ENCODE measurements at places on chromosomes 11 and 22.

DNA sequence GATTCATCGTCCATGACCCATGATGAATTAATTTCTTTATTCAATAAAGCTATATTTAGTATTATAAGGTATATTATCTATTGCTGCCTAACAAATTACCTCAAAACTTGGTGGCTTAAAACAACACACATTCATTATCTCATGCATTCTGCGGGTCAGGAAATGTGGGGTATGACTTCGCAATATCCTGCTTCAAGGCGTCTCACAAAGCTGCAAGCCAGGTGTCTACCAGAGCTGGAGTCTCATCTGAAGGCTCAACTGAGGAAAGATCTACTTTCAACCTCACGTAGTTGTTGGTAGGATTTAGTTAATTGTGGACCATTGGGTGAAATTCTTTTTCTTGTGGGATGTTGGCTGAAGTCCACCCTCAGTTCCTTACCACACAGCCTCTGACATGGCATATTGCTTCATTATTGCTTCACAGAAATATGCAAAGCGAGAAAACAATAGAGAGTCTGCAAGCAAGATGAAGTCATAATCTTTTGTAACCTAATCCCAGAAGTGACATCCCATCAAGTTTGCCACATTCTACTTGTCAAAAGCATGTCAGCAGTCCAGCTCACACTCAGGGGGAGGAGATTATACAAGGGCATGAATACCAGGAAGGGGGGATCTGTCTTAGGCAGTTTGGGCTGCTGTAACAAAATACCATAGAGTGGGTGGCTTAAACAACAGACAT lies 45.1 kb downstream of the KREMEN1 start:
- no peak for DNase-seq

DNA sequence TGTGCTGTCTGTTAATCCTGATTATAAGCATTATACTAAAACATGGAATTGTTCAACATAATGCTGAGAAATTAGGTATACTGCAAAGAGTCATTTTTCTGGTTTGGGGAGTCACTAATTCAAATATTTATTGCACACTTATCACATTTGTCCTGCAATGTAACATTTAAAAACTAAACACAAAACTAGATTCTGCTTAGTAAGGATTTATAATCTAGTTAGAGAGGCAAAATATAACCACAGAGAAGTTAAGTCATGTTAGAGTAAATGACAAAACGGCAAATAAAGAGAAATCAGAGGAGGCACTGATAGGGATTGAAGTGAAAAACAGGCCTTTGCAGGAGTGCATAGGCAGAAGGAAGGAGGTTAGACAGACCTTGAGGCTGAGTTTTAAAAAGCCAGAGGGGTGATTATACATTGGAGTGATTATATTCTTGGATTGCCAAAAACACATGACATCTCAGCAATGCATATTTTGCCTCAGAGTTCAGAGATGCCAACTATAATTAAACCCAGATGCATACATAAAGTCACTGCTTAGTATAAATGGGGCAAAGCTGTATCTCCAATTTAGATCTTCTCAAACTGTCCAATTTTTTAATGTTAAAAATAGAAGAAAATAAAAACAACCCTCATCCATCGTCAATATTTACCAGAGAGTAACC lies 49.7 kb downstream of the CCDC34 start:
- no peak for DNase-seq

DNA sequence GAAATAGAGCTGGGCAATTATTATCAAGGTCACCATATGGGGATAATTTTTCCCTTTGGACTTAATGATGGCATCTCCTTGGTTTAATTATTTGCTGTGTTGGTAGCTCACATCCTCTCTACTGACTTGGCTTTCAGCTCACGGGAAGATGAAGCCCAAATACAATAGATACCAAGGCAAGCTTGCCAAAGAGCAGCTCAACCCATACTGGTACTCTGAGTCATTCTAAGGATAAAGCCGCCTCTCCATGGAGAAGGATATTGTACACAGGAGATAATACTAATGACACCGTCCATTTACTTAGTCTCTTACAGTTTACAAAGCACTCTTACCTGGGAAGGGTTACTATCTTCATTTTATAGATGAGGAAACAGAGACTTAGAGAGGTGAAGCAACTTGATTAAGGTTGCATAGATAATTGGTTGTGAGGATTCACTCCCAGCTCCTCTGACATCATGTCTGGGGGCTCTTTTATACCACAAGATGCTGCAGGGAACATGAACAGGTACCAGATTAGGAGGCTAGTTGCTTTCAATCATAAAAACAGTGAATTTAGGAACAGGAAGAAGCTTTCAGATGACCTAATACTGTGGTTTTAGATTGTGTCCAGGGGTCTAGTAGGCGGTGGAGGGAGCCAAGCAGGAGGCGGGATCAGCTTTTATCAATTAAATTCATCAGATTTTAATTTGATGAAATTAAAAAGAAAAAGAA lies 48.3 kb upstream of the PICALM start:
- DNase-seq: no peak

DNA sequence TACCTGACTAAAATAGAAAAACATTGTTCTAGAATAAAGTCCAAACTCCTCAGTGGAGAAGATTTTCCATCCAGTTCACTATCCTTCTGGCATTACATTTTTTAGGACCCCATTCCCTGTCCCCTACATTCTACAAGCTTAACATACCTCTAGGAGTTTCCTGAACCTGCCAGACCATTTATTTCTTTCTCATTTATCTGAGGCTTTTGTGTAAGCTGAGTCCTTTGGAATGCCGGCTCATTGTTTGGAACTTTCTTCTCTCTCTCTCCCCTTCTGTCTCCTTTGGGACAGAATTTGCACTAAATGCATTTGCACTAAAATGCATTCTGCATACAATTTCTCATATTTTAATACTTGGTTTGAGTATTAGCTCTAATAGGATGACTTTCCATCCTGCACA lies 393.0 kb upstream of the ANO3 start:
- no peak for DNase-seq

DNA sequence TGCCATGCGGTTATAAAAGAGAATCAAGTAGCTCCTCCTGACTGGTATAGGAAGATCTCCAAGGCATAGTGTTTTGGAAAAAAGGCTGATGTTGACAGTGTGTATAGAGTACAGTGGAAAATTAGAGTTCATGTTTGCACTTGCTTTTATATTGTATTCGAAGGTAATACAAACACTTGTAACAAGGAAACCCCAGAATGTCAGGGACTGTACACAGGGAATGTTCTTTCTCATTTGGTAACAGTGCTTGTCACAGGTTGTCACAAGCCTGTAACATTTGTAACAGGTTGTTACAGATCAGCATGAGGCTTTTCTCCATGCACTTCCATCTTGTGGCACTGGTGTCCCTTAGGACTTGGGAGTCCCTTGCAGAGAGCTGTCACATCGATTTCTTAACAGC lies 64.0 kb downstream of the GRK3 start:
- no peak for DNase-seq

DNA sequence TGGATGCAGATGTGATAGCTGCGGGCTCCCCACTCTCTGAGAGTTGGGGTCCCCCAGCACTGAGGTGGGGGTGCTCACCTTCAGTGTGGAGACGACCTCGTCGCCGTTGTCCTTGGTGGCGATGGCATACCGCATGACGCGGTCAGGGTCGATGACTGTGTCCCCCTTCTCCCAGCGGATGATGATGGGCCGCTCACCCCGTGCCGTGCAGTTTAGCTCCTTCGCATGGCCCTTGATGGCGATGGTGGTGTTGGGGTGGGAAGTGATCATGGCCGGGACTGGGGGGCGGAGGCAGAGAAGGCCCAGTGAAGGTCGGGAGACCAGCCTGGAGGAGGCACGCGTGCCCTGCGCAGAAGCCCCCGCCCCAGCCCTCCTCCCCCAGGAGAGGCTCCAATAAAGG lies 154.2 kb downstream of the CEP164 start:
- no peak for DNase-seq

DNA sequence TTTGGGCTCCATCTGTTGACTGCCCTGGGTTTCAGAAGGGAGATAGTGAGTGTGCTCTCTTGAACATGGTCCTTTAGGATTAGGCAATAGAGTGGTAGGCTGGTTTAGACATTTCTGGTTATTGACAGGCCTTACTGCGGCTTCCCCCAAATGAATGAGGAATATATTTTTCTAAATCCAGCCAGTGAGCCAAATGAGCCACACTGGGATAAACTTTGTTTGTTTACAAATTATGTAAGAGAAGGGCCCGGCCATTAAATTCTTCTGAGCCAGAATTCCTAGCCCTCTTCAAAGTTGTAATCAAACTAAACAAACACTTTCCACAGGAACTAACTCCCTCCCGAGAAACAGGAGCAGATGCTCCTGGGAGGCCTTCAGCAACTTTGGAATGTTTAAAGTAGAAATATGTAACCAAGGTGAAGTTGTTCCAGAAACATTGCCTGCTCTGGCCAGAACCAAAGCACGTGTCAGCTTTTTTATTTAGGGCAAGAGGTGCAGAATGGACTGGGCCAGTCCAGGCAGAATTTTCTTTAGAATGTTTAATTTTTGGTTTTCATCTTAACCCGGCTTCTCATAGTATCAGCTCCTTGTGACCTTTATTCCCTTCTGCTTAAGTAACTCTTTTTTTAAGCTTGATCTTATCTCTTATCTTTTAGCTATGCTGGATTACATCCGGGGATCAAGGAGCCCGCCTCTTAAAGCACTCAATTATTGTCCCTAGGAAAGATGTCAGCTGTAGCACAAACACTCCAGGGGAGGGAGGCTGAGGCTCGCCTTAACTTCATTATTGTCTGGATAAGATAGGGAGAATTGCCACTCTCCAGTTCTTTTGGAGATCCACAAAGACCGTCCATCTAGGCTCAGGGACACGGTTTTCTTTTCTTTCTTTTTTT lies 28.7 kb downstream of the ZNRF3 start:
- DNase-seq: no peak

DNA sequence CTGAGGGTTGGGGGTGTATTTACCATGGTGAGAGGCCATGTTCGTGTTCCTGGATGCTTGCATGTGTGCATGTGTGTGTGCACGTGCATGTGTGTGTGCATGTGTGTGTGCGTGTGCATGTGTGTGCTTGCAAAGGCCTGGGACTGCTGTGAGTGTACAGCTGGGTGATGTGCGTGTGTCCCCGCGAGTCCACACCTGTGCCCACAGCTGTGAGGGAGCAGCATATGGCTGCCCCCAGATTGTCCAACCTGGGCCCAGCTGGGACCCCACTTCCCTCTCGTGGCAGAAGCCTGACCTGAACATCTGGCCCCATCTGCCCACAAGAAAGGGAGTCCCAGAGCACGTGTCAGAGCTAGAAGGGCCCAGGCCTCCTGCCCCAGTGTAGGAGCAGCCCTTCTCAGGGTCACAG lies 8.4 kb upstream of the CD248 start:
- no peak for DNase-seq

DNA sequence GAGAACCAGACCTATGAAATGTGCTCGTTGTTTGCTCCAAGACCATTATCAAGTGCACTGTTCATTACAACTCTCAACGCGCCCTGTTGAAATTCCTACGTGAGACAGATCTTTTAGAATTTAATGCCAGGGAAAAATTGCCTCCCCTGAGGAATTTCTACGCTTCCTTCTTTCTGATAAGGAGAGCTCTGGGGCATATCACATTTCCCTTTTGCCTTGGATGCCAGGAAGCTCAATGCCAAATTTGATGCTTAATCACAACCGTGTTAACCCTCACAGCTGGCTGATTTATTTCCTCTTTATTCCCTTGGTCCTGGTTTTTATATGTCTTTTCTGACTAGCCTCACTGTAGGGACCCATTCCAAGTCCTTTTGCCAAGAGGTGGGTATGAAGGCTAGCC lies 109.4 kb downstream of the MICAL2 start:
- DNase-seq: no peak

DNA sequence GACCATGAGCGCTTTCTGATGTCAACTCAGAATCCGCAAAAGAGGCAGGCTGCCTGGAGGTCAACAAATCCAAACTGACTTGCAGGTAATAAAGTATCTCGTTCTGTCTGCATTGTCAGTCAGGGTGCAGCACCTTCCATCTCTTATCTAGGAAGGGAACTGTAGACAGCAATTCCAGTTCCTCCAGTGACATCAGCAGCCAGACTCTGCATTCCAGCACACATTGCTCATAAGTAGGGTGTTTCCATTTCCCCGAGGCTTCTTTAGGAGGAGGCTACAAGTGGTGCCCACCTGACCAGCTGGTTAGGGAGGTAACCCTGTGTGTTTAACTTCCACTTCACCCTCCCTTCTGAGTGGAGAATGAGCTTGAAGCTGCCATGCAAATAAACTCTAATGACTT lies 53.3 kb downstream of the NTM start:
- no peak for DNase-seq

- no peak for DNase-seq
These were observed 611.3 kb downstream of the TBC1D22A start for GRCh38 chr22:47373648-47374272.

DNA sequence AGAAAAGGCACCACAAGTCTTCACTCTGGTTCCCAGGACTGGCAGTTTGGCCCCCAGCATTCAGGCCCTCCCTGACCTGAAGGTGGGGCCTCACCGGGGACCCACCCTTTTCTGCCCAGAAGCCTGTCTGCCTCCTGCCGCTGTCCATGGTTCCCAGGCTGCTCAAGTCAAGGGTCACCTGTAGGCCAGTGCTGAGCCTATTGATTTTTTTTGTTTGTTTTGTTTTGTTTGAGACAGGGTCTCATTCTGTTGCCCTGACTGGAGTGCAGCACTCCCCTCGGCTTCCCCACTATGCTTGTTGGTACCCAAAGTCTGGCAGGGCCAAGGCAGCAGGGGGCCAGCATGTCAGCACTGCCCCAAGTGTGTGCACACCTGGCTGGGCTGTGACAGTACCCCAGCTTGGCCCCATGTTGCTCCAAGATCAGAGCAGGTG lies 11.0 kb upstream of the MED17 start:
- no peak for DNase-seq

Data from Panc1 (cell line).